ENCODE measurements at places on chromosomes 7 and 10. TPM values are rescaled to one million over a fixed set of nuclear protein-coding genes. Genes with fewer than 3 reads are reported as not detected.

DNA sequence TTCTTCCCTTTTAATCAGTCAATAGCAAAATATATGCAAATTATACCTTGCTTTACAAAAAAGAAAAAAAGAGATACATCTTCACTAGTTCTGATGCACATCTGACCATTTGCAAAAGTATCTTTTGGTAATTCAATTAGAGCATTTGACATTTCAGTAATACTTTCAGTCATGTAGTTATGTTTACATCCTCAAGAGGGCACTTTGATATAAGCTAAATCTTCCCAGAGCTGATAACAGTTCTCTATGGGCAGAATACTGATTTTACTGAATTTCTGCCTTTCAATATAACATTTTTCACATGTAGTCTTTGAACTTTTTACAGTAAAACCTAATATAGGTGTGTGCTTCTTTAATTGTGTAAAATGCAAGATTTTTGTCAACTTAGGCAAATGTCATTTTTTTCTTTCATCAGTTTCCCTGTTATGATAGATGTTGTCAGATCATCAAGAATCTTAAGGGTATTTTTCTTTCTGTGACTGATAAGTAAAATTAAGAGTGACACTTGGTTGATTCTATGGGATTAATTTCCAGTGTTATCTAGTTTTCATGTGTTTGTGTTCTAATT is 703.5 kb upstream of the SEMA3D start:
- DNase-seq: no peak

- no peak for DNase-seq
Measured at GRCh38 chr7:105719395-105719794, 138.1 kb upstream of the EFCAB10 start.

DNA sequence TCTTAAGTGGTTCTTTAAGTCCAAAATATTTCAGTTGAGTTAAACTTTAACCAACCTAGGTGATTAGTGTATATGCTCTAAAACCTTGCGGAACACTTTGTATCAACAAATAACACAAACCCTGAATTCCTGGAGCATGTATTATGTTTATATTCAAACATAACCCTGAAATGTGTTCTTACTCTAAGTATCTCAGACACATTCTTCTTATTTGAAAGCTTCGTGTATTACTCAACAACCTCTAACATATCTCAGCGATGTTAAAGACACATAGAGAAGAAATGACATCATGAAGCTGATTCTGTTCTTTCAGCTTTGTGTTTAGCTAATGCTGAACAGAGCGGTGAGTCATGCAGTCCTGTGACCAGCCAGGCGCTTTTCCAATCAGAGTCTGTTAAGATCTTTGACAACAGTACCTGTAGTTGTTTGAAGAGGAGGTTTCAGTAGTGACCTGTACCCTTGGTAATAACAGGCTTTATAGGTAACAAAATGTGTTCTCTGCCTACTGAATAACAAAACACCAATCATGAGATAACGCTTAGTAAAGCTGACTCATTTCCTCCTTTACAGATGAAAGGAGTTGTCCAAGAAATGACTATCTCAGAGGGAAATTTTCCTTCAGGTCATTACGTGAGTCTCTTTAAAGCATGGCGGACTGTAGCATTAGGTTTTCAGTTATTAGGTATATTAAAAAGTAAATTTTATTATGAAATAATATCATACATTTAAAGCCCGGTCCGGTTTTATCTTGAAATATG is 67.3 kb upstream of the KLF6 start:
- peak; percentile 17 for DNase-seq

DNA sequence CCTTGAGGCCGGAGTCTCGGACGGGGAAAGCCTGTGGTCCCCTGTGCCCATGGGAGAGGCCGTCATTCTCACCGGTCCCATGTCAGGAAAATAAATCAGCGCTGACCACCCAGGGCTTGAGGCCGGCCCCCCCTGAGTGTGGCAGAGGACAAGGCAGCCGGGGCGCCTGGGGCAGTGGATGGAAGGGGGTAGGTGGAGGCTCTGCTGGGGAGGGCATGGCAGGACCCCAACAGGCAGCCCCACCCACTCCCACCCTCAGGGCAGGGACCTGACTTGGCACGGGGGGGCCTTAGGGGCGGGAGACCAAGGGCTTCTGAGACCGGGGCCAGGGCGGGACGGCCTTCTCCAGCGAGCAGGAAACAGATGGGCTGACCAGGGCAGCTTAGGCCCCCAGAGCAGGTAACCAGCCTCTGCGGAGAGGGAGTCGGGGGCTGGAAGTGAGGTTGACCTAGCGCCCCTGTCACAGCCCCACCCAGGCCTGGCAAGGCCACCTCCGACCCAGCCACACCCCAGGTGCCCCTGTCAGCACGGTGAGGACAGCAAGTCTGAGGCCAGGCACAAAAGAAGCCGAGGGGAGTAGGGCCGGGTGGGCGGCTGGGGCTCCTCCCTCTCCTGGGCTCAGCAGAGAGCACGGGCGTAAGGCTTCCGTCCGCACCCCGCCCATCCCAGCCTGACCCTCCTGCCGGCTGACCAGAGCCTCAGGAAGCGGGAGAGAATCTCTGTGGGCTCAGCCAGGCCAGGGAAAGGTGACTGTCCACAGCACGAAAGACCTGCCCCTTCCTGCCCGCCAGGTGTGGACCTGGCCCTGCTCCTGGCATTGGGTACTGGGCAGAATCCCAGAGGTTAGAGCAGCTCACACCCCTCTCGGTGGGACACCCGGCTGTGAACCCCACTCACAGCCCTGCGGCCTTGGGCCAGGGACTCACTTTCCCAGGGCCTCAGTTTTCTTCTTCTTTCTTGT is 87.4 kb downstream of the FOXL3 start:
- DNase-seq: no peak

- DNase-seq: no peak
Measured at GRCh38 chr7:24826662-24827020, 69.4 kb upstream of the GSDME start.

DNA sequence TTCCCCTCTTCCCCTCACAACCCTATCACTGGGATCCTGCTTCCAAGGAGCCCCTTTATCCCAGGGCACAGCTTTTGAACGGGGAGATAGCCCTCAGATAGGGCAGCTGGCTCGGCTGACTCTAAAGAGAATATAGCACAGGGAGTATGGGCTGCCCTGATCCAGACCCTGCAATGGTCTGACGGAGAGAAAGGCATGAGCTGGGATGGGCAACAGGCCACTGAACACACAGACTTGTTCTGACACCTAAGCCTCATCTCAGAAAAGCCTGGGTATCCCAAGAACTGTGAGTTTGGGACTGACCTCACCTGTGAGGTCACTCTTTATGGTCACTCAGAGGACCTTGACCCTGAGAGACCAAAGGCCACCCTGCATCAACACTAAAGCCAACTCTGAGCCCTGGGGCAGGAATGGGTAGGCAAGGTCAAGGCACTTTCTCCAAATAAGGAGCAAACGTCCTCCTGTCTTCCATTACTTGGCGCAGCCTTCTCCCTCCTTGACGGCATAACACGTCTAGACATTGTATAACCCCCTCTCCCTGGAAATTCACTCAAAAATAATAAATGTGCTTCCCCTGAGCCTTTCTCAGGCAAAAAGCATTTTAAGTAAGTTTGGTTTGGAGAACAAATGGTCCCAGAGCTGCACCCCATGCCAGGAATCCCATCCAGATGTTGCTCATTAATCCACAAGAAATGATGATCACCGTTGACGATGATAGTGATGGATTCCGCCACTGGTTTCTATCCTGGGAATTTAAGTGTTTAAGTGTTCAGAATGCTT is 8.2 kb upstream of the LRRC18 start:
- DNase-seq: no peak

- no peak for DNase-seq
Measured at GRCh38 chr7:1474736-1475135, 15.5 kb upstream of the MICALL2 start.

DNA sequence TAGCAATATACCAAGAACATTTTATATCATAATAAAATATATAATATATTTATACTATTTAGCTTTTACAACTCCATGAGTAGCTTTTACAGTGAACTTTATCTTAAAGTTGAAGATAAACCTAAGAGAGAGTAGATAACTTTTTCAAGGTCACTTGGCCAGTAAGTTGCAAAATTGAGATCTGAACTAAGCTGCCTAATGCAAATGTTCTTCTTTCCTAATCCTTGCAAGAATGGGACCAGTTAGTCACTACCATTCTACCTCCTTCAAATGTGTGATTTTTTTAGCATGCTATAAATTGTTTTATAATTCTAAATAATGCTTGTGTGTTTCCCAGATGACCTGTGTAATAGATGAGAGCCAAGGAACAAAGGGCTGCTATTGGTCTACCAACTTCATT is 47.8 kb downstream of the CH25H start:
- no peak for DNase-seq

GRCh38 chr10:123786306-123786705 is 105.3 kb downstream of the CPXM2 start:
- DNase-seq: no peak

GRCh38 chr10:59839576-59839975 is 66.8 kb downstream of the CCDC6 start:
- no peak for DNase-seq

- DNase-seq: no peak
Measured at GRCh38 chr7:65749039-65749438, 123.8 kb upstream of the VKORC1L1 start.

GRCh38 chr7:40843338-40843985 is 708.7 kb downstream of the SUGCT start:
- no peak for DNase-seq

DNA sequence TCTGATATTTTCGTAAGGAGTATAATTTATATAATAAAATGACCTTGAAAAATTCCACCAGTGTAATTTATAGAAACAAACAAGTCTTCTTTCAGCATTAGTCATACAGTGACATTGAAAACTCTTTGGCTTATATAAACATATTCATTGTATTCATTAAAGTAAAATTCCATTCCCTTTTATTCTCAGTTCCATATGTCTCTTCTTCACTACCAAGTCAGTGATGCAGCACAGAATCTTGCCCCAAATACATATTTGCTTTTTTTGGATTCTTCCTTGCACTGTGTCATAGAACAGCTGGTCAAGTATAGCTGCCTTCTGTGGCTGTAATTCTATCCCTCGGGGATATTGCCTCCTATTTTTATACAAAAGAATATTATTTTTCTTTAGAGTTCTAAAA is 884.5 kb upstream of the POT1 start:
- DNase-seq: no peak

- DNase-seq: no peak
Measured at GRCh38 chr10:84108797-84109196, 30.5 kb upstream of the GHITM start.

DNA sequence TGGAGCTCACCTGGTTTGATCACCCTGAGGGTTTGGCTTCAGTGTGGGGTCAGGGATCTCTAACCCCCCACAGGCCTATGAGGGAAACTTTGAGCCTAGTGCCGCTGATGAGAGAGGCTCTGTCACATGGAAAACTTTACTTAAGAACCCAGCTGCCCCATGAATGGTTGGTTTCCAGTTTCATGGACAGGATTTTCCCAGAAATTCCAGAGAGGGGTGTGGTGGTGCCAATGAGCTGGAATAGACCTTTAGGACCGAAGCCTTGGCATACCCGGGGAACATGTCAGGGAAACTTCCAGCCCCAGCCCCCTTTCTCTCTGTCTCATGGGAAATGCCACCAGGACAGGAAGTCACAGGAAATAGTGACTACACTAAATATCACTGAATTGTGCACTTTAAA is 36.9 kb downstream of the AKR1B1 start:
- DNase-seq: no peak

- no peak for DNase-seq
Measured at GRCh38 chr10:7892146-7892545, 73.8 kb downstream of the TAF3 start.

DNA sequence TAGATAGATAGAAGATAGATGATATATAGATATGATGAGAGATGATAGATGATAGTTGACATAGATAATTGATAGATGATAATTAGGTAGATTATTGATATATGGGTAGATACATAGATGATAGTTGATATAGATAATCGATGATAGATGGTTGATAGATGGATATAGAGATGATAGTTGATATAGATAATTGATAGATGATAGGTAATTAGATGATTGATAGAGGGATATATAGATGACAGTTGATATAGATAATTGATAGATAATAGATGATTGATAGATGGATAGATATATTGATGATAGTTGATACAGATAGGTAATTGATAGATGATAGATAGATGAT is 72.3 kb downstream of the PRR15 start:
- DNase-seq: no peak

GRCh38 chr10:16832351-16833080 is 15.3 kb upstream of the RSU1 start:
- DNase-seq: no peak

DNA sequence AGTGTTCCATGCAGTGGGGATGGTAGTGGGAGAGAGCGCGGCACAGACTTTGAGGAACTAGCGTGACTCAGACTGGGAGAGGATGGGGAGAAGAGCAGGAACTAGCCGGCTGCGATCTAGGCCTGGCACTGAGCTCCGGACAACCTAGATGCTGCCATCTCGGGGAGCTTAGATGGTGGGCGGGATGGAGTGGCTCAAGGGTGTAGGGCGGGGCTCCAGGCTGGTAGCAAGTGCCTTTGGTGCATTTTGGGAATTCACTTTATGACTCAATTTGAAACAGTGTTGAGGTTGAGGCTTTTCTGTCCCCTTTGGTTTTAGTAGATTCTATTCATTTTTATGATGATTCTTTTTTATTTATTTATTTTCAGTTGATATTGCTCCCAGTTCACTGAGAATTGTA is 185.3 kb upstream of the GPR26 start:
- no peak for DNase-seq

GRCh38 chr7:12646139-12646538 is 41.3 kb upstream of the ARL4A start:
- DNase-seq: no peak

DNA sequence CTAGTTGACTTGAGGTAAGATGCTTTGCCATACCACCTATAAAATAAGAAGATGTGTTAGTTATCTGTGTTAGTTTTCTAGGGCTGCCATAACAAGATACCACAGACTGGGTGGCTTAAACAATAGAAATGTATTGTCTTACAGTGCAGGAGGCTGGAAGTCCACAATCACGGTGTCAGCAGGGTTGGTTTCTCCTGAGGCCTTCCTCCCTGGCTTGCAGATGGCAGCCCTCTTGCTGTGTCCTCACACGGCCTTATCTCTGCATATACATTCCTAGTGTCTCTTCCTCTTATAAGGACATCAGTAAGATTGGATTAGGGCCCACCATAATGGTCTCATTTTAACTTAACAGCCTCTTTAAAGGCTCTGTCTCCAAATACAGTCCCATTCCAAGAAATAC is 192.1 kb downstream of the GATA3 start:
- no peak for DNase-seq

The RSPH10B gene
- polyA plus RNA-seq: 0.25 TPM

The LRRTM3 gene
- polyA plus RNA-seq: 0.33 TPM

The FAM241B gene
- 29.2 TPM for polyA plus RNA-seq

The SNCG gene
- polyA plus RNA-seq: 12.2 TPM

The CREB3L2 gene
- polyA plus RNA-seq: 16.5 TPM

The NEUROD6 gene
- polyA plus RNA-seq: not detected

The AOAH gene
- 0.08 TPM for polyA plus RNA-seq

The TMUB1 gene
- 56.2 TPM for polyA plus RNA-seq

The NKX1-2 gene
- 12.7 TPM for polyA plus RNA-seq

The LEP gene
- polyA plus RNA-seq: not detected
